Activated CD4-positive, alpha-beta memory T cell treated with anti-CD3 and anti-CD28 coated beads, Interleukin-2, amount 10 ng/mL, durations not matched to agents 7 days and 5 days (primary cell): ENCODE measurements at places on chromosomes 3 and 15.
A peak's percentile ranks its signal among the peaks of the same experiment; 100 is the strongest.

DNA sequence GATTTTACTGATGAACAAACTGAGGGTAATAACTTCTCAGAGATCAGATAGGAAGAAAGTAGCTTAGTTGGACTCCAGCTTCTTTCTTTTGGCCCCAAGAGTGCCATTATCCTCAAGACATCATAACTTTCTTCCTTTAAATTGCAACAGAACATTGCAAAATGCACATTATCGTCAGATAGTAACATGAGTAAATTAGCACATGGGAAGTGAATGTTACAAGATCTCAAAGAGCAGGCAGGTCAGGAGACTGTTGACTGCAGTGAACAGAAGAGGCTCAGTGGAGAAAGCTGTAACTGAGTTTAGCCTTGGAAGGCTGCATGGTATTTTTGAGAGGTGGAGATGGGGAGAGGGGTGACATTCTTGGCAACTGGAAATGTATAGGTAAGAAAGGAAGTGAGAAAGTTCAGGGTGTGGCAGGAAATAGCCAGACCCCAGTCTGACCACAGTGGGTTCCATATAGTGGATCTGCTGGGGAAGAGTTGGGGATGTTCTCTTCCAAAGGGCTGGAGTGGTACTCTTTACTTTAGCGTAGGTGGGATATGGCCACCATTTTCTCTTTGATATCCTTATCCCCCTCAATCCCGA lies 307.7 kb downstream of the RPLP1 start:
- peak; percentile 39 for DNase-seq

DNA sequence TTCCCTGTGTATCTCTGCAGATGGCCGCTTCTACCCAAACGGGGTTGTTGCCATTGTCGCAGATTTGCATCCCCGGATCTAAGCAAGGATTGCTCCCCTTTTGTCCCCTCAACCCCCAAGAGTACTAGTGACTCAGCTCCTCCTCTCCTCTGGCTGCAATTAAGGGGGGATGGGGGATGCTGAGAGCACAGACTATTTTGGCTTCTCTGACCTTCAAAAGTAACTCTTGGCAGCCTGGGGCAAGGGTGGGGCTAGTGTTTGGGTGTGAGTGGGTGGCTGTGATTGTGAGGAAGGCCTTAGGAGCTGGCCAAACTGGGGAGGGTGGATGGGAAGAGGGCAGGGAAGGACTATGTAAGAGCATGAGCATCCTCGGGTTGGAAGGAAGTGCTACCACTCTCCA lies 1.2 kb upstream of the MAP1A start:
- DNase-seq, result no peak

- DNase-seq, result no peak
Measured at GRCh38 chr3:158920371-158920770, 118.5 kb downstream of the MFSD1 start.

DNA sequence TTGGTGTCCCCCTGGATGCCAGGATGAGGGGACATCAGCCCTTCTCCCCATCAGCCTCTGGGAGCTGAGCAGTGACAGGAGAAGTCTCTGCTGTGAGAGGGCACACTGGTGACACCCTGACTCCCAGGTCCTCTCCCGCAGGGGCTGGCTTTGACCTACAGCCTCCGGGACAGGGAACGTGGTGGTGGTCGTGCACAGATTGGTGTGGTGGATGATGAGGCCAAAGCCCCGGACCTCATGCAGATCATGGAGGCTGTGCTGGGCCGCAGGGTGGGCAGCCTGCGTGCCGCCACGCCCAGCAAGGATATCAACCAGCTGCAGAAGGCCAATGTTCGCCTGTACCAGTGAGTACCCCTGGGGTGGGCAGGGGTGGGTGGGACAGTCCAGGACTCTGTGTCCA lies 6.8 kb downstream of the VILL start:
- DNase-seq, result no peak

GRCh38 chr3:160099834-160100233 lies 111.2 kb downstream of the IL12A start:
- DNase-seq, result no peak

GRCh38 chr3:120550546-120550945 lies 45.6 kb upstream of the NDUFB4 start:
- no peak for DNase-seq

GRCh38 chr15:91499774-91500383 lies 353.6 kb upstream of the SLCO3A1 start:
- DNase-seq, result no peak

- no peak for DNase-seq
Measured at GRCh38 chr3:64070704-64071103, 47.4 kb upstream of the PSMD6 start.

DNA sequence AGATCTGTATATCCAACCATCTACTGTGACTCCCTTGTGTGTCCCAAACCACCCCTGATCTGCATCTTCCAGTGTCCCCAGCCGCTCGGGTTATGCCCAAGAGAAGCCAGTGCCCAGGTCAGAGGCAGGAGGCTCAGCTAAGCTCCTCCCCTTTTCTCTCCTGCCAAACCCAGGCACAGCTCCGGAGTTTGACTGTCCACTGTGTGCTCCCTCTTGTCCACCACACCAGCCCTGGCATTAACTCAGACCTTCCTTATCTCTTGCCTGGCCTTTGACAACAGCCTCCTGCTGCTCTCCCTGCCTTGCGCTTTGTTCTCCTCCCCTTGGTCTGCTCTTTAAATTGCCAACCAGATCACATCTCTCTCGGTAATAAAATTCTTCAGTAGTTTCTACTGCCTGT lies 39.3 kb downstream of the DGKG start:
- DNase-seq, result no peak

- DNase-seq, result no peak
Measured at GRCh38 chr15:44427756-44428724, 611 bp downstream of the CTDSPL2 start.

DNA sequence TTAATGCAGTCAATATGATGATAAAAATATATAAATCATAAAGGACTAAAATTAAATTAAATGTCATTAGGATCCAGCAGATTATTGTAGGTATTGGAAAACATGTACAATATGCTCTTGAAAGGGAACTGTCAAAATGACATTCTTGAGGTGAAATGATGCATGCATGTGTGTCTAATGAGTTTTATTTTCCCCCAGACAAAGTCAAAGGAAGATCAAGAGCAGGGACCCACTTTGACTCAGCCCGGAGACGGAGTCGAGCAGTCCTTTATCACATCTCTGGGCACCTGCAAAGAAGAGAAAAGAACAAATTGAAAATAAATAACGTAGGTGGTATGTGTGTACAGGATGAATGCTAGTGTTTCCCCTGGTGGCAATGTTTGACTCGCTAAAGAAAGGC lies 194.1 kb downstream of the KCNH8 start:
- no peak for DNase-seq

- DNase-seq, result no peak
Measured at GRCh38 chr3:111915905-111916304, 56.8 kb downstream of the PHLDB2 start.

- no peak for DNase-seq
Measured at GRCh38 chr15:59406446-59406845, 31.5 kb upstream of the FAM81A start.

DNA sequence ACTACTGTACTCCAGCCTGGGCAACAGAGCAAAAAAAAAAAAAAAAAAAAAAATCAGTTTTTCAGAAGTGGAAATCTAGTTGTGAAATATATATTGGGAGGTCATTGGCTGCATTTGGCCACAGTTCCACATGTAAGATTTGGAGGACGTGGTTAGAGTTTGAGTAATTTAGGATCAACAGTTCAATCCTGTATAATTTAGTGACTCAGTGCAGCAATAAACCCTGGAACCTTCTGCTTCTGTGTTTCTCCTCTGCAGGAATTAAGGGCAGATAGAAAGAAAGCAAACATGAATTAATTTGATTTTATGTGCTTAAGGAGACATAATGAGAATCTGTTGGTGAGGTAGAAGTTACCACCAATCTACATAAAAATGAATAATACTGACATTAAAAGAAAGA lies 347.0 kb downstream of the PTPRG start:
- no peak for DNase-seq

DNA sequence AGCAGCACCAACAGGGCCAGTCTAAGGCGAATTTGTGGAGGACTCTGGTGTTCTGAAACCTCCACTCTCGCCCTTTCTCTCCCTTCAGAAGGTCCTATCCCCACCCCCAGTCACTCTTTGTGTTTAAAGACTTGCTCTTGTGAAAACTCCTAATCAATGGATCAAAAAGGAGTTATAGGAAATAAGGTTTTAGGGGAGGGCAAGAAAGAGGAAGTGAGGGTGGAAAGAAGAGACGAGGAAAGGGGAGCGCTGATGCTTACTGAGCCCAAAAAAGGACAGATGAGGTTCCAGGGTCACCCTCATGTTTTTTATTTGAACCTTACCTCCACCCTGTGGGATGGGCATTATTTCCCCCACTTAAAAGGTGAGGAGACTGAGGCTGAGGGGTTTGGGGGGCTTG lies 70.0 kb upstream of the SLC6A11 start:
- no peak for DNase-seq

DNA sequence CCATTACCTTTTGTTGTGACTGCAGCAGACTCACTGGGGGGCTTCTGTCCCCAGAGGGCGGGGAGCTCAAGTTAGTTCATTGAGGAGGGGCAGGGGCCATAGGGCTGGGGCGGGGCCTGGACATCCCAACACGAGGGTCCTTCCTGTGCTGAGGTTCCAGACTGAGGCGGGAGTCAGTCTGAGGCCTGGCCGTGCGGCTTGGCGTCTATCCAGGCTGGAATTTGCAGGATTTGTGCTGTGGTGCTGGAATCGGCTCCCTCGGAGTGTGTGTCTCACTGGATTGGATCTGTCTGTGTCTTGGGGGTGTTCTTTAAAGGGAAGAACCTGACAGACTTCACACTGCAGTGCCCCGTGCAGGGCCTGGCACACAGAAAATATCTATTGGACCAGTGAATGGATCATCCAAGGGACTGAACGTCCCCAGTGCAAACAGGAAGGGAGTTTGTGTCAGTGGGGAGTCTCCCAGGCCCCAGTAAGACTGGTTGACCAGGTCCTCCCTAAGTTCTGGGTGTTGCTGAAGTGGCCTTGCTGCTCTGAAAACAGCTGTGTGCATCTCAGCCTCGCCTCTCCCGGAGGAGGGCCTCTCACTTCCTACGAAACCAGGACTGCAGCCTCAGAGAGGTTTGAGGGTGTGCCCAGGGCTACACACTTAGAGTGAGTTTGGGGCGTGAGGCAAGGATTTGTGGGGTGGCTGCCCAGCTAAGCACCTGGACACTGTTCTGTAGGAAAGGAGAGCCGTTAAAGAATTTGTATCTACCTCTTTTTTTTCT lies 26.1 kb downstream of the GOLGA6L2 start:
- DNase-seq, result no peak
